ENCODE measurements at places on chromosomes 4 and X.

GRCh38 chrX:111483135-111483534 is 28.3 kb upstream of the SERTM2 start:
- no peak for DNase-seq

DNA sequence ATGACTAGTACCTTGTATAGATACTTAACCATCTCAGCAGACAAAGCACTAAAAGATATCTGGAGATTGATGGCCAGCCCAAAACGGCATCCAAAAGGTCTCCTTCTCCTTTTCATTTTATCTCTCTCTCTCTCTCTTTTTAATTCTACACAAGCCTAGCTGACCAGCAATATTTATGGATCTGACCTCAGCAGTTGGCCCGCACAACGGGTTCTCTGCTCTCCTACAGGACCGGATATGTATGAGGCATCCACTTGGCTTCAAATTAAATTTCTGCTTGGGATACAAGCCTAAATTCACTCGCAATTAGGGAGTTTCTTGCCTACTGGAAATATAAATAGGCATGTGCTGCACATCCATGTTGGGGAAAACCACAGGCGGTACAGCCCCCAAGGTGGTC is 22.5 kb upstream of the CT55 start:
- no peak for DNase-seq

DNA sequence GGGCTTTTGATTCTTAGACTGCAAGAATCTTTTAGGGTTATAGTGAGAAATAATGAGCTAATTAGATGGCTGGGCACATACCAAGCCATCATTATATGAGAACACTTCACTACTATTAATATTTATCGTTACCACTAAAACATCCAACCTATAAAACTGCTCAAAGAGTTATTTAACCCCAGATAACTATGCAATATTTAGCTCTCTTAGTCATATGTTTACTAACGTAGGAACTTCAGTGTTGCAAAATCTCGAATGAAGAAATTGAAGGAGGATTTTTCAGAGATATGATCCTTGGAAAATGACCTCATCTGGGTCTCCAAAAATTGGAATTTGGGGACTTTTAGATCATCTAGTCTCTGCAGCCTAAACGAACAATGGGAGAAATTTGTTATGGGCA is 265.0 kb upstream of the RPS6KA3 start:
- no peak for DNase-seq

GRCh38 chr4:81452452-81453006 is 19.2 kb downstream of the RASGEF1B start:
- no peak for DNase-seq

- DNase-seq = no peak
Observed at GRCh38 chr4:27011401-27011800, 150.8 kb downstream of the STIM2 start.
